ENCODE measurements at places on chromosomes 4 and X.

GRCh38 chr4:3707423-3708102 is 58.6 kb upstream of the ADRA2C start:
- peak; percentile 12 for DNase-seq

GRCh38 chr4:16596267-16596666 is 302.2 kb downstream of the LDB2 start:
- DNase-seq, result no peak

DNA sequence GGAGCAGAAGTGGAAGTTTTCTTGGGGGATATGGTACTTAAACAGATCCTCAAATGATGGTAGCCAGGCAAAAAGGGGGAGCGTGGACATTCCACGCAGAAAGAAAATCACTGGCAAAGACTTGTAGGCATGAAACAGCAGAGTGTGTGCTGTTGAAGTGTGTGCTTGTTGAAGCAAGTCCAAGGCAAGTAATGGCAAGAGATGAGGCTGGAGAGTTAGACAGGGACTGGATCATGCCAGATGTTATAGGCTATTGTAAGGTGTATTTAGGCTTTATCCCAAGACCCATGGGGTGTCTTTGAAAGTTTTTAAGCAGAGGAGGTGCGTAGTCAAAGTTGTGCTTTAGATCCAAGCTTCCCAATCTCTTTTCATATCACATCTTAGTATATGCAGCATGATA is 124.5 kb downstream of the MBNL3 start:
- no peak for DNase-seq

DNA sequence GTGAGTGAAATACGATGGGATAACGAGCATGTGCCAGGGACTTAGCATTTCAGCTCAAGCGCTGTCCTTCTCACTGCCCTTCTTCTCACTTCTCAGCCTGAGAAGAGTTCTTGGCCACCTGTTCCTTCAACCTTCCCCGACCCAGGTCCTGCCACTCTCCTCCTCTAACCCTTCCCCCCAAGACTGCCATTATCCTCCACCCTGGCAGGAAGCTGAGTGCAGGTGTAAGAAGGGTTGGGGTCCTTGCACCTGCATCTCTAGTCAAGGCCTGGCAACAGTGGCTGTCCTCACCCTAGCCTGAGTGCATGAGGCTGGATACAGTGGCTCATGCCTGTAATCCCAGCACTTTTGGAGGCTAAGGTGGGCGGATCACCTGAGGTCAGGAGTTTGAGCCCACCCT is 19.9 kb upstream of the STIM2 start:
- no peak for DNase-seq

GRCh38 chrX:133649651-133650050 is 234.4 kb upstream of the GPC4 start:
- no peak for DNase-seq

GRCh38 chr4:148431401-148431800 is 10.8 kb downstream of the NR3C2 start:
- no peak for DNase-seq

- DNase-seq, result no peak
These were observed 132.3 kb upstream of the PJA1 start for GRCh38 chrX:69297506-69297905.

GRCh38 chrX:39856472-39857121 is 241.2 kb downstream of the BCOR start:
- no peak for DNase-seq

GRCh38 chrX:129783291-129783713 is 3.6 kb downstream of the SASH3 start:
- DNase-seq, result no peak

- no peak for DNase-seq
These were observed 1.1 kb upstream of the ATP11C start for GRCh38 chrX:139933904-139934303.

DNA sequence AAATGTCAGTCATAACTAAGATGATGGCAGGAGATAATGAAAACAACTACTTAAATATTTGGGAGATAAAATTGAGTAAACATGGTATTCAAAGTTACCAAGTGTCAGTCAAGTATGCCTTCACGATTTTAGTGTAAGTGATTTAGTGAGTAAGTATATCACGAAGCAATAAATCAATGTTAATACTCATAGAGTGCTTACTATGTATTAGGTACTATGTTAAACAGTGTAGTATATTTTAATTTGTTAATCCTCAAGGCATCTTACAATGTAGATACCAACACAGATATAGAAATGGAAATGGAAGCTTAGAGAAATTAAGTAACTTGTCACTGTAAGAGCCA is 59.6 kb downstream of the ANXA3 start:
- no peak for DNase-seq

DNA sequence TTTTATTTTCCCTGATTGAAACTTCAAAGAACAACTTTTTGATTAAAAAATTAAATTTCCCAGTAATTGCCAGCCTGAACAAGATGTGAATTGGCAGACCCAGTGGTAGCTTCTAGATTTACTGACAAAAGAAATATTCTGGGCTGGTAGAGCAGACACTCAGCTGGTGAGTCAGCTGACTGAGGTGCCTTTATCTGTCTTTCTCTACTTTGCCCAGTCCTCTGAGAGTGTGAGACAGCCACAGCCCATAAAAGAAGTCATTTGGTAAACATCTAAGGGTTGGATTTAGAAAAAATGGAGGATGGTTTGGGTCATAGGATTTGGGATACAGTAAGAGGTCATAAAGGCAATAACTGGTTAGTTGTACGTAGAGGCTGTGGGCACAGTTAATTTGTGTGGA is 54.5 kb downstream of the CCSER1 start:
- no peak for DNase-seq

DNA sequence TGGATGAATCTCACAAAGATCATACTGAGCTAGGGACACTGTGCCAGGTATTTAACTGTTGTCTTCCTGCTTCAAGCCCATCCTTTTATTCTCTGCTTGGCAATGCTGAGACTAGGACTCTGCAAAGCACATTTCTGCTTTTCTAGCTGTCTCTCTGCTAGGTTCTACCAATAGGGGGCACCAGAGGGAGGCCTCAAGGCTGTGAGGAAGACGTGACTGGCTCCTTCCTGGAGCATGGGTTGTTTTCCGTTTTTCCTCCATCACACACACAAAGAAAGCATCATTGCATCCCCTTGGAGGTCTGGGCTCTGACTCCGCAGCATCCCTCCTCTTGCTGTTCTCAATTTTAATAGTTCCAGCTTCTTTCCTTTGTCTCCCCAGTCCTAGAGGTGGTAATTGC is 10.9 kb upstream of the DCTD start:
- DNase-seq, result no peak

GRCh38 chr4:31246856-31247255 is 526.7 kb downstream of the PCDH7 start:
- no peak for DNase-seq

DNA sequence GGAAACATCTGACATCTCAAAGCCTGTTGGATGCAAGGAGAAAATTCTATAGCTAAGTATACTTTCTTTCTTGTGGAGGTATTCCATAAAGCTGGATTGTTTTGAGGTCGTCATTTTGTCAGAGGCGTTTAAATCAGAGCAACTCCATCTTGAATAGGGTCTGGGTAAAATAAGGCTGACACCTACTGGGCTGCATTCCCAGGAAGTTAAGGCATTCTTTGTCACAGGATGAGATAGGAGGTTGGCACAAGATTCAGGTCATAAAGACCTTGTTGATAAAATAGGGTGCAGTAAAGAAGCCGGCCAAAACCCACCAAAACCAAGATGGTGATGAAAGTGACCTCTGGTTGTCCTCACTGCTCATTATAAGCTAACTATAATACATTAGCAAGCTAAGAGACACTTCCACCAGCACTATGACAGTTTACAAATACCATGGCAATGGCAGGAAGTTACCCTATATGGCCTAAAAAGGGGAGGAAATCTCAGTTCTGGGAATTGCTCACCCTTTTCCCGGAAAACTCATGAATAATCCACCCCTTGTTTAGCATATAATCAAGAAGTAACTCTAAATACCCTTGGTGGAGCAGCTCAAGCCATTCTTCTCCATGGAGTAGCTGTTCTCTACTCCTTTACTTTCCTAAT is 11.9 kb downstream of the HSD17B13 start:
- DNase-seq, result no peak

DNA sequence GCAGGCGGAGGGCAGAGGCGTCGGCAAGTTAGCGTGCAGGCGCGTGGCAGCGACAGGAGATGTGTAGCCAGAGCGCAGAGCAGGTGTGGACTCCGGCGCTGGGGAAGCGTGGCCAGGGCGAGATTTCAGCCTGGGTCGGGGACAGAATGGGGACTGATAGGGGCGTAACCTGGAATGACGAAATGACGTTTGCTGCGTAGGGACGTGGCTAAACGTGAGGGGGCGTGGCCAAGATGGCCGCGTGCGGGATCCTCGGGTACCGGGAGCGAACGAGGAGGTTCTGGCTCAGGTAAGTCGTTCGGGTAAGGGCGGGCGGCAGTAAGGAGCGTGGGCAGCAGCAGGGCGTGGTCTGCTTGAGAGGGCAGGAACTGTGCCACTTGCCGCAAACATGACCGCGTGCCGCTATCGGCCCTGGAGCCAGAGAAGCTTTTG is 10.9 kb upstream of the CLTRN start:
- DNase-seq, result peak; percentile 85

- DNase-seq, result no peak
These were observed 769.8 kb upstream of the NDST4 start for GRCh38 chr4:115883231-115883630.

GRCh38 chrX:30309139-30309571 is at the start of gene NR0B1:
Gene NR0B1, minus strand, starts transcription at chrX:30309390. Its CDS starts 27 bp downstream, at chrX:30309363.
- DNase-seq, result no peak

- DNase-seq, result peak; percentile 76
These were observed 174.0 kb downstream of the SOWAHB start for GRCh38 chr4:76723924-76724323.

DNA sequence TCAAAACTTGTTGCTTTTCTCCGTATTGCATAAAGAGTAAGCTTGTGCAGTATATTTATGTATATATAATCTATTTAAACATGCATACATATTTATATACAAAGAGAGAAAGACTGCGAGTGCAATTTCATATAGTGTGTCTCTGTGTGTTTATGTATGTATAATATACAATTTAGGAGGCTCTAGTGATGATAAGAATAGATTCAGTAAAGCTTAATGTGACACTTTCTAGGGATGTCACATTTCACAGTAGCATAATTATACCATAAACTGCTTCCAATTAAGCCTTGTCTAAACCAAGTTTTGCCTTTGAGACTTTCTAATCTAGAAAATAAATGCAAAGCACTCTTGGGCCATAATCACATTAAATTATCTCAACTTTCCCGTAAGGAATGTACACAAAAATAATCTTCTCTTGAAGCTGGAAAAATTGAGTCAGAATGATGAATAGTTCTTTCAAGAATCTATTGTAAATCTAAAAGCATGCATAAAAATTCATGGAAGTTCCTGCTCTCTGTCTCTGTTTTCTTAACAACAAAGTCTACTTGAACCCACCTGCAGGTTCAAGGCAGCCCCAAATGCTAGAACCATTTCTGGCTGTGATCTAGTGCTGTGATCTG is 114.1 kb upstream of the NPY2R start:
- DNase-seq, result no peak

- peak; percentile 80 for DNase-seq
These were observed 618.1 kb upstream of the GRIA3 start for GRCh38 chrX:122565952-122566351.

- DNase-seq, result no peak
These were observed 254.4 kb downstream of the PPARGC1A start for GRCh38 chr4:23635468-23635867.

DNA sequence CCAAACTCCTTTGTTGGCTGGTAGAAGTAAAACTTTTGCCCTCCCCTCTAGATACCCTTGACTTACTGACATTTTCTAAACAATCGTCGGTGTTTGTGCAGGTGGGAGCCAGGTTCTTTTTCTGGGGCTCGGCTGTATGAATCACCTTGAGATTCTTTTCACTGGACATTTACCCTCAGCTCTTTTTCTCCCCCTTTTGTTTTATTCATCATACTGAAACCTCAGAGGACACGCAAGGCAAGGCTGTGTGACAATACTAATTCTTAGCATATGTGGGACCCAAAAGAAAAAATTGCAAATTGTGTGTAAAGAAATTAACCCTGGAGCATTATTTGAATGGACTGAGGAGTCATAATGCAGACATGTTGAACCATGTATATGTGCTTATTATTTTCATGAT is 194.0 kb downstream of the PCDH19 start:
- no peak for DNase-seq

DNA sequence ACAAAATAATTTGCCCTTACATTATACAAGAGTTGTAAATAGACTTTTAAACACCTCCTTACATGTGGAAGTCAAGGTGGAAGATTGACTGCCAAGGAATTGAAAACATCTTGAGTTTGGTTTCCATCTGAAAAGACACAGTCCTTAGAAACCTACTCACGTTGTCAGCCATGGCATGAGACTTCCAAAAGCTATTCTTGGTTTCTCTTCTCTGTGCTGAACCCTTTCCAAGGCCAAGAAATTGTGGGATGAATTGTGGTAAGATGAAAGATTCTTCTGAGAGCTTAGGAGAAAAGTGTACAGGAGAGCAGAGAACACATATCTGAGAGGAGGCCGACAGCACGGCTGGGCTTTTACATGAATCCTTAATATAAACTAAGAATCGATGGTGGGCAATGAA is 370.0 kb downstream of the FBXW7 start:
- no peak for DNase-seq

DNA sequence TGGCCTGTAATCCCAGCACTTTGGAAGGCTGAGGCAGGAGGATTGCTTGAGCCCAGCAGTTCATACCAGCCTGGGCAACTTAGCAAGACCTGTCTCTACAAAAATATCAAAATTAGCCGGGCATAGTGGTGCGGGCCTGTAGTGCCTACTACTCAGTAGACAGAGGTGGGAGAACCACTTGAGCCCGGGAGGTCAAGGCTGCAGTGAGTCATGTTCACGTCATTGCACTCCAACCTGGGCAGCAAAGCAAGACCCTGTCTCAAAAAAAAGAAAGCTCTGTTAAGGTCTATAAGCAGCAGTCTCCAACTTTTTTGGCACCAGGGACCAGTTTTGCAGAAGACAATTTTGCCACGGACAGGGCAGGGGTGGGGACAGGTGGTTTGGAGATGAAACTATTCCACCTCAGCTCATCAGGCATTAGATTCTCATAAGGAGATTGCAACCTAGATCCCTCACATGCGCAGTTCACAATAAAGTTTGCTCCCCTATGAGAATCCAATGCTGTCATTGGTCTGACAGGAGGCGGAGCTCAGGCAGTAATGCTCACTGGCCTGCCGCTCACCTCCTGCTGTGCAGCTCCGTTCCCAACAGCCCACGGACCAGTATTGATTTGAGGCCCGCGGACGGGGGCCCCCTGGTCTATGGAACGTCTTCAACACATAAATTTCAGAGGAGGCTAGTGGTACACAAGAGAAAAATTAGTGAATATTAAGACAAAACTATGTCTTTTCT is 67.9 kb downstream of the KLHL8 start:
- DNase-seq, result no peak

DNA sequence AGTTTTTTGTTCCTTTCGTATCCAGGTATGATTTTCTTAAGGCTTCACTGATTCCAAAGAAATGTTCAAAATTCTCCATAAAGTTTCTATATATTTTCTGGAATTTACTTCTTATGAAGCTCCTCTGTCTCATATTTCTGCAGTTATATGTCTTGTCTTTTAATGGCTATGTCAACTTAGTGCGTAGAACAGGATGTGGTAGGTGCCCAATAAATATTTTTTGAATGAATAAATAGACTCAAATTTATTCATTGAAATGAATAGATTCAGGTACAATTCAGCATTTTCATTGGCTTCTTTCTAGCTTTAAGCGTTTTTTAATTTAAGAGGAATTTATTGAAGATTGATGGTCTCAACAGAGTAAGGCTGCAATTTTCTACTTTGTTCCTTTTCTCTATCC is 231.9 kb upstream of the BOD1L1 start:
- no peak for DNase-seq

GRCh38 chrX:10120331-10120730 is 36.4 kb upstream of the CLCN4 start:
- DNase-seq, result no peak

- DNase-seq, result peak; percentile 64
These were observed 37.7 kb downstream of the ARHGEF9 start for GRCh38 chrX:63747331-63747730.
